ENCODE measurements at places on chromosomes 5 and 9. TPM values are rescaled to one million over a fixed set of nuclear protein-coding genes. Genes with fewer than 3 reads are reported as not detected.

DNA sequence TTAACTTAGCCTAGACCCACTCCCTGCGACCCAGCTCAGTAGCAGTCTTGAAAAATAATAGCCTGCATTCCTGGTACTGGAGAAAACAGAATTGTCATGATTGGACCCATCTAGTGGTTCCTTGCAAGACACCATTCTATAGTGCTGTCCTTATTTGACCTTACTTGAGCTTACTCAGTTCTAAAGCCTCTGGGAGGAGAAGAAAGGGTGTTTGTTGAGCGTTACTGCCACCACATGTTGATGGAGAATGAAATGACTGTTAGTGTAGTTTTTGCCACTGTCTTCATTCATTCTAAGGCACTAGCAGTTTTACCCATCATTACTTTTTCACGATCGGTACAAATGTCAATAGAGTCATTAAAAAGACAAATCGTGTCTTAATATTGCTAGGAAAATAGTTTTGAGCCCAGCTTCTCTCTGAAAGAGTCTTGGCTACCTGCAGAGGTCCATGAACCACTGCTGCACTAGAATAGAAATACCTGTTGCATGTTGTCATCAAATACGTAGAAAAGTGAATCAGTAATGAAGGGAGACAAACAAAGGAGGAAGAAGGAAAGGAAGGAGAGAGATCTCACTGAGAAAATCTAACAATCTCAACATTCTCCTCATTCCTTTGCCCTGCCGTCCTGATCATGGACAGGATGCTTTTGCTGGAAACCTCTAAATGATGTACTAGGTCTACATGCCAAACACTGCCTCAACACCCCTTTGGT is 96.0 kb downstream of the LIX1 start:
- DNase-seq = peak; percentile 43

- peak; percentile 40 for DNase-seq
Observed at GRCh38 chr5:97544678-97545077, 361.6 kb upstream of the RIOK2 start.

GRCh38 chr9:93963969-93964368 is 8.8 kb upstream of the BARX1 start:
- no peak for DNase-seq

- no peak for DNase-seq
Observed at GRCh38 chr9:20144197-20144596, 355.4 kb upstream of the SLC24A2 start.

- no peak for DNase-seq
Observed at GRCh38 chr9:115385383-115386122, 267.6 kb upstream of the TNC start.

GRCh38 chr5:142600092-142600491 is 85.8 kb downstream of the FGF1 start:
- DNase-seq = no peak

- no peak for DNase-seq
Observed at GRCh38 chr5:79820648-79821047, 131.0 kb downstream of the CMYA5 start.

- no peak for DNase-seq
Observed at GRCh38 chr5:1471997-1472963, 27.0 kb upstream of the SLC6A3 start.

- DNase-seq = peak; percentile 33
Observed at GRCh38 chr5:62587737-62588136, 9.1 kb downstream of the LRRC70 start.

GRCh38 chr9:127706836-127707241 is at the start of gene CFAP157:
CFAP157 (plus strand) TSS chr9:127706988; CDS start chr9:127707032, 44 bp downstream.
- no peak for DNase-seq

GRCh38 chr5:139982157-139982974 is 60.7 kb downstream of the NRG2 start:
- DNase-seq = peak; percentile 29

GRCh38 chr9:4138781-4139180 is 161.1 kb downstream of the GLIS3 start:
- peak; percentile 3 for DNase-seq

OCLN gene
- total RNA-seq = 0.76 TPM

SCGB3A1 gene
- not detected for total RNA-seq

MAMDC4 gene
- total RNA-seq = 1.1 TPM

TXNDC8 gene
- not detected for total RNA-seq

PCA3 gene
- not detected for total RNA-seq

All from GM23248 (cell line).